ENCODE measurements at places on chromosomes 1 and 21. TPM values are rescaled to one million over a fixed set of nuclear protein-coding genes. Genes with fewer than 3 reads are reported as not detected.
A peak's percentile ranks its signal among the peaks of the same experiment; 100 is the strongest.

GRCh38 chr1:116329524-116330341 lies 43.3 kb upstream of the ATP1A1 start:
- no peaks in the 10 kb centered on the region for H3K36me3 ChIP-seq
- peak overlapping the region; percentile 3 for H3K27ac ChIP-seq
- no peaks in the 10 kb centered on the region for H3K4me1 ChIP-seq
- no peak overlapping the region for H3K4me3 ChIP-seq

DNA sequence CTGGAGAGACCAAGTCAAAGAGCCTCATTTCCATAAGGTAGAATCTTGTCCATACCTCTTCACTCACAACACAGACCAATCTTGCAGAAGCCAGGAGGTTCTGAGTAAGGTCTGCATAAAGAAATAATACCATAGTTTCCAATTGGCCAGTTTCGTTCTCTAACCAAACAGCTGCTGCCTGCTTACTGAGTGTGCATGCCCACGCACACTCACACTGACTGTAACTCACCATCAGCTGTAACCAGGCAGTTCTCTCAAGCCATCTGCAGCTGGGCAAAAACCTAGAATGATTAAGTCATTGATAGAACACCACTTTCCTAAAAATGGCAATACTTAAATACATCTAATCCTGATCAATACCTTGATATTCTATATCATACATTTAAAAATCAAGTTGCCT lies 106.6 kb upstream of the VAV3 start:
- H3K27me3 ChIP-seq: no peaks in the 10 kb centered on the region
- H3K36me3 ChIP-seq: no peaks in the 10 kb centered on the region
- no peak overlapping the region for H3K27ac ChIP-seq
- no peak for DNase-seq
- no peak overlapping the region for H3K4me3 ChIP-seq

Gene STYXL2
- 0.02 TPM for polyA plus RNA-seq

- H3K4me3 ChIP-seq: no peak overlapping the region
- no peak for DNase-seq
- no peaks in the 10 kb centered on the region for H3K36me3 ChIP-seq
- H3K27me3 ChIP-seq: no peaks in the 10 kb centered on the region
- H3K27ac ChIP-seq: no peak overlapping the region
- no peaks in the 10 kb centered on the region for H3K4me1 ChIP-seq
These were observed 82.3 kb downstream of the GPR89B start for GRCh38 chr1:148010527-148010926.

DNA sequence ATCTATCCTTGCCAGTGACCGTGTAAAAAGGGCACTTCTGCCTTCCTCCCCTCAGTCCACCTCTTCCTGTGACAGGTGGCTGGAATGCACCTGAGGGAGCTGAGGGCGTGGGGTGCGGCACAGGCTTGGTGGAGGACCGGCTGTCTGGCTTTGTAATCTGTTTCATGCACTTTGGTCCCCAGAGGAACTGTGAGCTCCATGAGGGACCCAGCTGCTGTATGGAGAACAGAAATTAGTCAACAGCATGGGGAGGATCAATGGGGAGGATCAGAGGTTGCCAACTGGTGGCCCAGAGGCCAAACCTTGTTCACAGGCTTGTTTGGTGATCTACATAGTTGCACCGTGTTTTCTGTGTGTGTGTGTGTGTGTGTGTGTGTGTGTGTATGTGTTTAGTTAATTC lies 19.0 kb upstream of the LUZP1 start:
- H3K36me3 ChIP-seq: no peaks in the 10 kb centered on the region
- DNase-seq: no peak
- H3K27me3 ChIP-seq: no peaks in the 10 kb centered on the region
- H3K27ac ChIP-seq: no peak overlapping the region
- H3K4me1 ChIP-seq: no peaks in the 10 kb centered on the region

Gene BARHL2
- not detected for polyA plus RNA-seq

Gene IL20
- polyA plus RNA-seq: 0.12 TPM

DNA sequence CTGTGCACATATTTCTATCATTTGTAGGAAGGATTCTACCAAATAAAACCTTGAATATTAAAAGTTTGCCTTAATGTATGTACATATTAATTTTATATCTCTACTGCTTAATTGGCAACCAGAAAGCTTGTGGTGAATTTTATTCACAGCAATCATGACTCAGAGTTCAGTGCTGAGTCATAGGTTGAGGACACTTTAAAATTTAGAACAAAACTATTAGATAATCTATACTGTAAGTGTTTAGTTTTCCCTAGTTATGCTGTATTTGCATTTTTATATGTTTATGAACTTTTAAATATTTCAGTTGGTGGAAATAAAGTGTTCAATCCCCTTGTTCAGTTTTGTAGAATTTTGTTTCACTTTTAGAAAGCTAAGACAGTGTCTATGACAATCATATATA lies 841.5 kb downstream of the KCNT2 start:
- no peak overlapping the region for H3K4me3 ChIP-seq
- no peak for DNase-seq
- no peak overlapping the region for H3K27ac ChIP-seq
- H3K27me3 ChIP-seq: no peaks in the 10 kb centered on the region

Gene GJA5
- polyA plus RNA-seq: 7.7 TPM

Gene RUNX3
- 2.1 TPM for polyA plus RNA-seq

Gene TNFRSF9
- polyA plus RNA-seq: 2.0 TPM

GRCh38 chr1:116918714-116919357 lies 9.1 kb downstream of the PTGFRN start:
- no peaks in the 10 kb centered on the region for H3K27me3 ChIP-seq
- no peaks in the 10 kb centered on the region for H3K36me3 ChIP-seq
- peaks cover 20% of the 10 kb centered on the region for H3K4me1 ChIP-seq
- H3K27ac ChIP-seq: no peak overlapping the region
- no peak for DNase-seq

- H3K4me1 ChIP-seq: peaks cover 2% of the 10 kb centered on the region
- no peak overlapping the region for H3K27ac ChIP-seq
- H3K36me3 ChIP-seq: no peaks in the 10 kb centered on the region
- no peaks in the 10 kb centered on the region for H3K27me3 ChIP-seq
- DNase-seq: peak; percentile 54
These were observed 110.2 kb upstream of the L1TD1 start for GRCh38 chr1:62084310-62084890.

- H3K4me3 ChIP-seq: no peak overlapping the region
- H3K27ac ChIP-seq: no peak overlapping the region
- peak; percentile 55 for DNase-seq
- peaks cover 11% of the 10 kb centered on the region for H3K4me1 ChIP-seq
- no peaks in the 10 kb centered on the region for H3K27me3 ChIP-seq
These were observed 102.5 kb downstream of the PLXNA2 start for GRCh38 chr1:208141610-208142192.

Gene ARHGAP29
- polyA plus RNA-seq: 13.3 TPM

DNA sequence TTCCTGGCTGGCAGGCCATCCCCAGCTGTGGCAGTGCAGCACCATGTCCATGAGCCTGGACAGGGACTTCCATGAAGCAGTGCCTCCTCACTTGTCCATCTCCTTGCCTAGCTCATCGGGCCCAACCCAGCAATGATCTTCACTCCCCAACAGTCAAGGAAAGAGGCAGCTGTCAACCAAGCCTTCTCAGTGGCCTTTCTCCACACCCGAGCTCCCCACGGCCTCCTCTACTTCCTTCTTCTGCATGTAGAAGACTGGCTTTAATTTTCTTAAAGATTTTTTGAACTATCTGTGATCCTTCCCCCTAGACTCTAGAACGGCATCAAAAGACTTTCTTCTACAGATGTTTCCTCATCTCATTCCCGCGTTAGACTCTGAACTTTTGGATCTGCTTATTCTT lies 65.5 kb upstream of the COA6 start:
- no peaks in the 10 kb centered on the region for H3K4me1 ChIP-seq
- H3K27me3 ChIP-seq: no peaks in the 10 kb centered on the region
- H3K36me3 ChIP-seq: no peaks in the 10 kb centered on the region
- DNase-seq: no peak
- no peak overlapping the region for H3K27ac ChIP-seq
- H3K4me3 ChIP-seq: no peak overlapping the region

DNA sequence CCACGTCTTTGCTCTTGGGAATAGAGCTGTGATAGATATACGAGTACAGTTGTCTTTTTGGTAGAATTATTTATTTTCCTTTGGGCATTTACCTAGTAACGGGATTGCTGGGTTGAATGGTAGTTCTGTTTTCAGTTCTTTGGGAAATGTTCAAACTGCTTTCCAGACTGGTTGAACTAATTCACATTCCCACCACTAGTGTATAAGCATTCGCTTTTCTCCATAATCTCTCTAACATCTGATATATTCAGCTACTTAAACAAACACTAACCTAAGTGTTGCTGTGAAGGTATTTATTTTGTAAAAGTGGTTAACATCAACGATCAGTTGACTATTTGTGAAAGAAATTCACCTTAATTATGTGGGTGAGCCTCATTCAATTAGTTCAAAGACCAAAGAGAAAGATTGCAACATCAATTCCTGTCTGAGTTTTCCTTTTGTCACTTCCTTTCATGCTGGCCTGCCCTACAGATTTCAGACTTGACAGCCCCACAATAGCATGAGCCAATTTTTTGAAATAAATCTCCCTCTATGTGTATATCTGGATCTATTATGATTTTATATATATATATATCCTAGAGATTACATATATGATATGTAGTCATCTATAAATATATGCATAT lies 26.7 kb upstream of the DUSP10 start:
- no peak overlapping the region for H3K4me3 ChIP-seq
- no peak for DNase-seq
- H3K4me1 ChIP-seq: no peaks in the 10 kb centered on the region
- no peaks in the 10 kb centered on the region for H3K36me3 ChIP-seq
- no peak overlapping the region for H3K27ac ChIP-seq

GRCh38 chr21:34724857-34725195 lies 56.0 kb downstream of the CLIC6 start:
- no peak overlapping the region for H3K4me3 ChIP-seq
- no peak overlapping the region for H3K27ac ChIP-seq
- DNase-seq: no peak
- H3K4me1 ChIP-seq: no peaks in the 10 kb centered on the region
- no peaks in the 10 kb centered on the region for H3K27me3 ChIP-seq

GRCh38 chr1:232386294-232386693 lies 243.6 kb downstream of the SIPA1L2 start:
- no peaks in the 10 kb centered on the region for H3K36me3 ChIP-seq
- no peaks in the 10 kb centered on the region for H3K4me1 ChIP-seq
- no peaks in the 10 kb centered on the region for H3K27me3 ChIP-seq
- H3K27ac ChIP-seq: no peak overlapping the region
- no peak overlapping the region for H3K4me3 ChIP-seq

DNA sequence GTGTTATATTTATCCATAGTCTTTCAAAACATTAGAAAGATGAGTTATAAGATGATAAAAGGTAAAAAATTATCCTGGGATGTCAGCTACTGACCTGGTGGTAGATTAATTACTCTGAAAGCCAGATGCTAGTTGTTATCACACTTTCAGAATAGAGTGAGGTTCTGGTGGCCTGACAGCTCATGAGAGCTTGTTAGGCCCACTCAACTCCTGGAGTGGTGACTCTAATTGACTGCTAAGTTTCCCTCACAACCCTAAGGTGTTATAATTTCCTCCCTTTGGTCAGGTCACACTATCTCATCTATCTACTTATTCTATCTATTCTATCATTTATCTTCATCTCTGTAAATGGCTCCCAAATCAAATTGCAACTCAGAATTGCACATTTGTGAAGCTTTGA lies 90.1 kb downstream of the ZNF648 start:
- no peak for DNase-seq
- H3K27me3 ChIP-seq: no peaks in the 10 kb centered on the region
- no peak overlapping the region for H3K27ac ChIP-seq
- H3K36me3 ChIP-seq: no peaks in the 10 kb centered on the region

DNA sequence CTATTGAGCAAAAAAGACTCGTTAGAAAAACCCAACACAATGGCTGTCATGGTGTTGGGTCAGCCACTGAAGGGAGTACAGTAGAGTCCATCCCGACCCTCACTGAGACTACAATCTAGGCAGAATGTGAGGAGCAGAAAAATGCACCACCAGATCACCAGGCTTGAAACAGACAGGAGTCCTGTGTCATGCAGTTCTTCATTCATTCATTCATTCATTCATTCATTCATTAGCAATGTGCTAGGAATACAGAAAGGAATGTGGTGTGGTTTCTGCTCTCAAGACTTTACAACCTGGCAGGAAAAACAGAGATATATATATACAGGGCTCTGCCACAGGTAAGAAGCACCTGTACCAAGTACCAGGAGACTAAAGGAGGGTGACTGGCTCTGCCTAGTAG lies 392.3 kb downstream of the OMA1 start:
- H3K27ac ChIP-seq: no peak overlapping the region
- no peak for DNase-seq
- H3K4me1 ChIP-seq: no peaks in the 10 kb centered on the region
- H3K36me3 ChIP-seq: no peaks in the 10 kb centered on the region

GRCh38 chr1:182227864-182228547 lies 163.6 kb downstream of the GLUL start:
- DNase-seq: no peak
- H3K36me3 ChIP-seq: no peaks in the 10 kb centered on the region
- H3K4me3 ChIP-seq: no peak overlapping the region

DNA sequence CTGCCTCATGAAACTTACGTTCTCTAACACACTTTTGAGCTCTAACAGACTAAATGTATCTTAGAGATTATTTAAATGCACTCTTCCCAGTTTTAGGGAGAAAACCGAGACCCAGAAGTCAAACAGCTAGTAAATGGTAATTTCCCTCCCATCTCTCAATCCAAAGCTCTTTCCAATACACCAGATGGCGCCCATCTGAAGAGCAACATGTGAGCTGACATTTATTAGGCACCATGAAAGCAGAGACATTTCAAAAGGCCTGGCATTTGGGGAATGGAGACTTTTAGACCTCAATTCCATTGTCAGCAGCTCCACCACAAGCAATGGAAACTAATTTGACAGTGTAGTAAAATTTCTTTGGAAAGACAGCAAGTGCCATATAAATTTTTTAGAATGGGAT lies 191.4 kb downstream of the DAB1 start:
- no peaks in the 10 kb centered on the region for H3K27me3 ChIP-seq
- no peak overlapping the region for H3K27ac ChIP-seq
- H3K4me1 ChIP-seq: peaks cover 3% of the 10 kb centered on the region
- no peak overlapping the region for H3K4me3 ChIP-seq
- no peaks in the 10 kb centered on the region for H3K36me3 ChIP-seq

GRCh38 chr1:177448652-177449357 lies 278.0 kb downstream of the BRINP2 start:
- H3K27ac ChIP-seq: no peak overlapping the region
- no peak for DNase-seq
- H3K27me3 ChIP-seq: no peaks in the 10 kb centered on the region
- H3K4me1 ChIP-seq: no peaks in the 10 kb centered on the region
- no peak overlapping the region for H3K4me3 ChIP-seq

DNA sequence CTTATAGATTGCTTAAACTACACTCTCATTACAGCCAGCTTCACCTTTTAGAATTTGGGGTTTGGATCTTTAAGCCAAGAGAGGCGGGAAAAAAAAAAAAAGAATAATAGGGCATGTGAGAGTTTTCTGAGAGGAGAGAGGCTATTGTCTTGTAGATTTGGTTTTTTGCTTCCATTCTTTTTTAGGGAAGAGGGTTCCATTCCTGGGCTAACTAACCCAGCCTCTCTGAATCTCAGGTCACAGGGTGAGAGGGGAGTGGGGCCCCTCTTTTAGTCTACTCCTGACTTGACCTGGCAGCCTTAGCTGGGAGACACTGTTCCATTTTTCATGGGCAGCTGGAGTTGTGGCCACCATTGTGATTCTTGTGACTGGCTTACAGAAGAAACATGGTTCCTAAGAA lies 24.2 kb downstream of the PBX1 start:
- H3K27ac ChIP-seq: no peak overlapping the region
- H3K4me3 ChIP-seq: no peak overlapping the region
- peaks cover 1% of the 10 kb centered on the region for H3K36me3 ChIP-seq
- peaks cover 8% of the 10 kb centered on the region for H3K4me1 ChIP-seq
- no peaks in the 10 kb centered on the region for H3K27me3 ChIP-seq
- no peak for DNase-seq

GRCh38 chr1:14511796-14512585 lies 86.5 kb upstream of the KAZN start:
- peaks cover 14% of the 10 kb centered on the region for H3K4me1 ChIP-seq
- DNase-seq: peak; percentile 65
- H3K27me3 ChIP-seq: no peaks in the 10 kb centered on the region
- no peak overlapping the region for H3K27ac ChIP-seq
- no peak overlapping the region for H3K4me3 ChIP-seq
- no peaks in the 10 kb centered on the region for H3K36me3 ChIP-seq
